Adrenal gland (tissue), 19 donors: ENCODE measurements at places on chromosomes 3 and 15. TPM values are rescaled to one million over a fixed set of nuclear protein-coding genes. Genes with fewer than 3 reads are reported as not detected.

The CEP19 gene
- total RNA-seq, result 1.8 TPM

The CHAC1 gene
- 0.44 TPM for total RNA-seq

- peak; percentile 73 for DNase-seq
These were observed 89.5 kb upstream of the ATP2B2 start for GRCh38 chr3:10594915-10595314.

GRCh38 chr3:30672287-30672735, 65.9 kb downstream of the TGFBR2 start:
- no peak for DNase-seq

The ARHGAP31 gene
- total RNA-seq, result 11.4 TPM

DNA sequence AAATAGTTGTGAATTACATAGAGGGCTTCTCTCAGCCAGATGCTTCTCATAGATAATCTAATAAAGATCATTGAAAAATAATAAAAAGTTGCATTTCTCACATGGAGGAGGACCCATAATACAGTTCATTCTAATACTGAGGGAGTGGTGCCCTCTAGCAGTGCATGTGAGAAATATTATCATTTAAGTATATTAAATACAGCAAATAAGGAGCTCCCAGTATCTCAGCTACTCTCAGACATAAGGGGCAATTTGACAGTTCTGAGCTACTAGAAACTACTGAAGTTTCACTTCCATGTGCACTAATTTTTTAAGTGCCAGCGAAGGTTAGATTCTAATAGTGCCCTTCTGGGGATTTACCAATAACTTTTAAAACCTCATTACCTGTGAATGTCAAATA, 188.3 kb downstream of the IL5RA start:
- no peak for DNase-seq

DNA sequence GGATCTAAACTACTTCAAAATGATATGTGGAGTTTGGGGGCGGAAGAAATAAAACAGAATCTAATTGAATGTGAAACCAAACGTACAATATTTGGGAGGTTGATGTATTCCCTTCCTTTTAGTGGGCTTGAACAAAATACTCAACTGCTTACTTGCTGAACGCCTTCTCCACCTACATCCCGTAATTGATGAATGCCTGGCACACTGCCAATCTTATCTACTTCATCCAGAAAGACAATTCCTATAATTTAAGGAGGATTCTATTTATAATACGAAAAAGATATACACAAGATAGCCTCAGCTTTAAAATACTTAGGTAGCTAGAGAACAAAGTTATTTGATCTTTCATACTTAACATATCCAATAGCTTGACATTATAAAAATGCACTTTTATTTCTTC, 23.1 kb upstream of the PDCD7 start:
- no peak for DNase-seq

DNA sequence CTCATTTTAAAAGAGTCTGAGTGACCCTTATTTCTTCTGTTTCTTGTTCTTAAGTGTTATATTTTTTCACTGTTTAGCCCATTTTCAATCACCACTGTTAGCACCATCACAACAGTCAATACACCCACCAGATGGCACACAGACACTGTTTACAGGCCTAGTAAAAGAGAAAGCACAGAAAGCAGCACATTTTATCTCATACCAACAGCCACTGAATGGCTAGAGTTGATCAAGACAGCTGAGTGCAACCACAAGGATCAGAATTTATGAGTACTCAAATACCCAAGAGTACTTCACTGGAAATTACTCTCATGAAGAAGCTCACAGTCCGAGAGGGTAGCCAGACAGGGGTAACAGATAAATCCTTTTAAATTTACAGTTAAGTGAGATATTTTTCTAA, 127.0 kb downstream of the TFDP2 start:
- no peak for DNase-seq

- DNase-seq, result no peak
These were observed 35.1 kb downstream of the FBXL2 start for GRCh38 chr3:33312361-33312760.

The ADPRH gene
- total RNA-seq, result 12.1 TPM

DNA sequence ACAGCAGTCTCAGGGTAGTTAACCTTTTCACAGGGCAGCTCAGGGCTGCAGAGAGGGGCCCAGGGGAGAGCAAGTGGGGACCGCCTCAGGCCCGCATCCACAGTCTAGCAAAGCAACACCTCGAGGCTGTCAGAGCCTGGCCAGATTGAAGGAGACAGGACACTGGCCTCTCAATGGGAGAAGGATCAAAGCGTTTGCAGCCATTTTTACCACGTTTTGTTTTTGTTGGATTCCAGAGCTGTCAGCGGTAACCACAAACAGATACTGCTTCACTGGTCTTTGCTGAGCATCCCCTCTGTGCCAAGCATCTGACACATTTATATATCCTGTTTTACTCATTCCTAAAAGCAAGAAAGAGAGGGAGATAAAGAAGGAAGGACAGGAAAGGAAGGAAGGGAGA, 153.8 kb downstream of the SHQ1 start:
- DNase-seq, result no peak
